Gastroesophageal sphincter (tissue), 4 donors: ENCODE measurements at places on chromosomes 2 and 18. TPM values are rescaled to one million over a fixed set of nuclear protein-coding genes. Genes with fewer than 3 reads are reported as not detected.
A peak's percentile ranks its signal among the peaks of the same experiment; 100 is the strongest.

The CKAP2L gene
- 1.8 TPM for total RNA-seq

- no peak for ATAC-seq
Observed at GRCh38 chr2:145799595-145800108, 1279.7 kb upstream of the ZEB2 start.

- ATAC-seq = no peak
Observed at GRCh38 chr2:15976354-15976753, 36.0 kb downstream of the MYCN start.

DNA sequence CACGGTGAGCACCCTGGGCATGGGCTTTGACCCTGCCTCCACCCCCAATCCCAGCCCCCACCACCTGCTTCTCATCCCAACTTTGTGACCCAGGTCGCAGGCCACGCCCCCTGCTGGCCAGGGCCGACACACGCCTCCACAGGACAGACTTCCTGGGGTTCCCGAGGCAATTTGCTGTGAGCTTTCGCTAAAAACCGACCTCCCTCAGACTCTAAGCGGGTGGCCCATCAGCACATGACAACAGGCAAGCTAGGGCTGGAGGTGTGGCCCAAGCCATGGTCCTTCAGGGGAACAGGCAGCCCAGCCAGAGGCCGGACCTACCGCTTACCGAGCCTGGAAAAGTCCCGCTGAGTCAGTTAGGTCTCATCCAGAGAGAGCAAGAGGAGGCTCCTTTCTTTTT lies 31.9 kb downstream of the C1QL2 start:
- no peak for ATAC-seq

GRCh38 chr2:177332026-177332991 lies 60.3 kb upstream of the AGPS start:
- ATAC-seq = peak; percentile 79

DNA sequence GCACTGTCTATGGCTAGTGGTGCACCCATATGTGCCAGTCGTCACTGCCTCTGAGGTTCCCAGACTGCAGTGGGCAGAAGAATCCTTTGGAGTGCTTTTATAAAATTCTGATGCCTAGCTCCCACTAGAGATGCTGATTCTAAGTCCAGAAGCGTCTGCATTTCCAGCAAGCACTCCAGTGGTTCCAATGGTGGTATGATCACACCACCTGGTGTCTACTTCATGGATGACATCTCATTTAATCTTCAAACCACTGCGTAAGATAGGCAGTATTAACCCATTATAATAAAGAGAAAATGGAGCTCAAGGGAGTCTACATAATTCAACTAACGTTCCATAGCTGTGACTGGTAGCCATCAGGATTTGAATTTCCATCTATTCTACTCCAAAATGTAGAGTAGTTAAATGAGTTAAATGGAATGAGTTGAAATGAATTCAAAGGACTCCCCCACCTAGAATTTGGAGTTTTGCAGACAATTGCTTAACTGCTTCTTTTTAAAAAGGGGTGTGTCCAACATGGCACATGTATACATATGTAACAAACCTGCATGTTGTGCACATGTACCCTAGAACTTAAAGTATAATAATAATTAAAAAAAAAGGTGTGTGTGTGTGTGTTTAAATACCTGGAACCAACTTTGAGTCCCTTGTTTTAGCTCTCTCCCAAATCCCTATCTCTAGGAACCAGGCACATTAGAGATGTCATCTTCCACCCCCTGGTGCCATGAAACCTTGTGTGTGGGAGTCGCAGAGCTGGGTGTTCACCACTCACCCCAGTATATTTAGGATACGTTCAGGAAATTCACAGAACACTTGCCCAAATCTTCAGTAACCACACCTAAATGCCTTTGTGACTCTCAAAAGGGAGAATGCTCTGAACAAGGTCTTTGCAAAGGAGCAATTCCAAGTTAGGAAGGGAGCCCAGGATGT lies 14.1 kb downstream of the LAMA3 start:
- peak; percentile 41 for ATAC-seq

The NMUR1 gene
- 6.1 TPM for total RNA-seq

The LRATD1 gene
- 10.7 TPM for total RNA-seq

DNA sequence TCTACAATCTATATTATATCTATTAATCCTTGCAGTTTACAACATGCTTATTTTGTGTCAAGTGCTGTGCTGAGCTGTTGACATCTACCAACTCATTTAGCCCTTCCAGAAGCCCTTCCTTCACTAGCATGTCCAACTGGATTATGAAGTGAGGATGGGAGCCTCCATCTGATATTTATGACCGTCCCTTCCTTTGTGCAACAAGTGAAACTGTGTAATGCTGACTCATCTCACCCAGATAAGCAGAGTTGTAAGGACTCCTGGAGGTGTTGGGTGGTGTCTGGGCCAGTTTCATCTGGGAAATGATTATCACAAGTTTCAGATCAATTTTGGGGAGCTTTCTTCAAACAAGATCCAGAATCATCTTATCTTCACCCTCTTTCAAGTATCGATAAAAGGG lies 156.6 kb upstream of the ETAA1 start:
- ATAC-seq = no peak

DNA sequence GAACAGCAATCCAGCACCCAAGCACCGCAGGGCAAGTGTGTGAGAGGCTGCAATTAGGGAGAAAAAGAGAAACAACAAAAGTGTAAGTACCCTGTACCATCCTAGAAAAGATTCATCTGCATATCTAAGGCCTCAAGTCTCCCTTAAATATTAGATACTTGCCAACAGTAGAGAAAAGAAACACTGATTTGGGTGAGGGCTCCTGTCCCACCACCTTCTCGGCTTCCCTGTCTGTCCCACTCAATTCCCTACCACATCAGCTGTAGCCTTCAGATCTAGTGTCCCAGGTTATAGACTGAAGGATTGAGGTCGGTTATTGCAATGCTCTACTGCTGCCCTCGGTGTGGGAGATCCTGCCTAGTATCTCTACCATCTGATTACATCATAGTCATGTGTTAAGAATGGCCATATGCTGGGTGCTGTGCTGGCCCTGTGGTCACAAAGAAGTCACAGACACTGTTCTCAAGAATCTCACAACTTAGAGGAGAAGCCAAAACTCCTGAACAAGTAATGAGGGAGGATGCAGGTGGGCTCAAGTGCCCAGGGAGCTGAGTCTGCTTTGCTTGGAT lies 2.5 kb downstream of the RAX start:
- no peak for ATAC-seq

DNA sequence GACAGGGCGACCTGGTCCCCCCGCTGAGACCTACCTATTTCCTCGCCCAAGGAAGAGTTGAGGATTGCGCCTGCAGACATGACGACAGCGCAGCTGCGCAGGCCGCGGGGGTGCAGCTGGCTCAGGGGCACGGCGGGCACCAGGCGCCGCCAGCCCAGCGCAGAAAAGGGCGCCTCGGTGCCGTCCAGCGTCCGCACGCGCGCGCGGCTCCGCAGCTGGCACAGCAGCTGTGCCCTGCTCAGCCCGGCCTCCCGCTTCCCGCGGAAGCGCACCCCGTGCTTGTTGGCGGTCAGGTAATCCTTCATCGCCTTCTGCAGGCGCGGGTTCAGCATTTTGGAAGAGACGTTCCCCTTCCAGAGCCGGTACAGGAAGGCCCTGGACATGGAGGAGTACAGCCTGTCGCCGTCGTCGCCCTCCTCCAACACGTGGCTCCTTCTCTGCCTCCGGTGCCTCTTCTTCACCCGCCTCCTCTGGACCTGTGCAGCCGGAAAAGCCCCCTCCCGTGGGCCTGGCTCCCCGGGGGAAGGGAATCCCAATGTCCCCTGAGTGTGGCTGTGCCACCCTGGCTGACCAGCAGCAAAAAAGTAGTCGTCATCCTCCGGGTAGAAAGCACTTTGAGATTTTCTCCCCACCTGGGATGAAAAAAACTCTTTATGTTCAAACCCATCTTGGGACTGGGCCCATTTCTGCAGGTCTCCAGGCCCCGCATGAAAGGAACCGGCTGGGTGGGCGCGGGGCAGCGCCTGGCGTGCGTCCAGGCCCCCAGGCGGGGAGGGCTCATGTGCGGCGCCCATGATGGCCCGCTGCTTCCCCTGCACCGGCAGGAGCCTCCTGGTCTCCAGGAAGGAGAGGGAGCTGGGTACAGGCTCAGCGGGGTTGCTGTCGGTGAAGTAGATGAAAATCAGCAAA lies 42.7 kb downstream of the ST6GAL2 start:
- ATAC-seq = no peak
